ENCODE measurements at places on chromosomes 12 and 14. TPM values are rescaled to one million over a fixed set of nuclear protein-coding genes. Genes with fewer than 3 reads are reported as not detected.

DNA sequence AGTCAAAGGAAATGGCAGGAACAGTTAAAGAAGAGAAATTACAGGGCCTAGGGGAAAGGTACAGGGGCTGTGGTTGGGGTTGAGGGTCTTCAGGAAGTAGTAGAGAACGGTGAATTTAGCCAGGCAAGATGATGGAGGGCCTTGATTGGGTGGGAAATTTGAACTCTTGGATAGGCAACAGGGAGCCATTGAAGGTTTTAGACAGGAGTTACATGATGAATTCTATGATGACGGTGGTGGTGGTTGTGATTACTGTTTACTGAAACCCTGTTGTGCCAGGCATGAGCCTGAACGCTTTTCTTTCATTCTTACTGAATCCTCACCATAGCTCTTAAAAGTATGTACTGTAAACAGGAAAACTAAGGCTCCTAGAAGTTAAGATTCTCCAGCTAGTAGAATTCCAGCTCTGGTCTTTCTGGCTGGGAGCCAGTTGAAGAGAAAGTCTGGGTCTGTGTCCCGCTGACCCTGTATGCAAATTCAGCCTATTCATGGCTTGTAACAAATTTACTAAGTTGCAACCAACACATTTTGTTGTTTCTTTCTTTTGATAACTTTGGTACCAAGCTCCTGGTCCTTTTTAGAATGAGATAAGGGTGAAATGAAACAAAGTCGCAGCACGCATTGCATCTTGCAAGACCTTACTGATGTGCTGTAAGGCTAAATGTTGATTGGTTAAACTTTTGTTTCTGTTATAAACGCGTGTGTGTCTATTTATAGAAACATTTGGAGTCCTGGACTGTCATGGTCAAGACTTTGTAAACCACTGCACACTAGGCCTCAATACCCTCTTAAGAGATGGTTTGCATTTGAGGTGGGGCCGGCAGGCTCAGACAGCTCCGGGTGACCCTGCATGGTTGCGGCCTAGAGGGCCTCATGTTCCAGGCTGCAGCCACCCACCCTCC, 6.0 kb downstream of the ORAI1 start:
- ATAC-seq = no peak

DNA sequence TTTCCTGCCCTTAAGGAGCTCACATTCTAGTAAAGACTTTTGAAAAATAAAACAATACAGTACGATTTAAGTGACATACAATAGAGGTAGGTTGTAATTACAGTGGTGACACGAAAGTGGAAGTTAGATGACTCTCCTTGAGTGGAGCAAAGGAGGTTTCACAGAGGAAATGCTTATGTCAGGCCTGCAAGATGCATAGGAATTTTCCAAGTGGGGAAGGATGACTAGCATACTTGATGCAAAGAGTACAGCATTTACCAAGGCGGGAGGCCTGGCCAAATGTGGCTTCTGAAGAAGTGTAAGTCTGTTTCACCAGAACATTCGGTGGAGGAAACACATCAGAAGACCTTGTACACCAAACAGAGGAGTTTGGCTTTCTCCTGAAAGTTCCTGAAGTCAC, 55.2 kb downstream of the ERO1A start:
- no peak for ATAC-seq

- ATAC-seq = no peak
Measured at GRCh38 chr12:131987552-131987951, 37.8 kb downstream of the EP400 start.

DNA sequence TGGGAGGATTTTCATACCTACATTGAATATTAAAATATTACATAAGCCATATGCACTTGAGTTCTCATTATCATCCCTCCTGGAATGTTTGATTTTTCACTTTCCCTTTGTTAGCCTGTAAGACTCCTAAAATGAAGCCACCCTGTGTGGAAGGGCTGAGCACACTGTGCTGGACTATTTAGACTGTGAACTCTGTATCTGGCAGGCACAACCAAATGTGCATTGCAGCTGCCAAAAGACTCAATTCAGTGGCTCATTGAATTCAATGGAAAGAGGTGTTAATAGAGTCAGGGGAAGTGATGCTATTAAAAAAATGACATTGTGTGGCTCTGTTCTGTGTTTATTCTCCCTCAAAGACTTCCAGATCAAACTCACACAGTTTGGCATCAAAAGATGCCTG, 111.1 kb downstream of the SMOC1 start:
- ATAC-seq = no peak

- ATAC-seq = no peak
Measured at GRCh38 chr12:118682656-118683055, 298.7 kb upstream of the SRRM4 start.

- no peak for ATAC-seq
Measured at GRCh38 chr14:85459361-85460000, 70.5 kb upstream of the FLRT2 start.

Gene NAV3
- total RNA-seq = 6.5 TPM
